ENCODE measurements at places on chromosomes 4 and X.

DNA sequence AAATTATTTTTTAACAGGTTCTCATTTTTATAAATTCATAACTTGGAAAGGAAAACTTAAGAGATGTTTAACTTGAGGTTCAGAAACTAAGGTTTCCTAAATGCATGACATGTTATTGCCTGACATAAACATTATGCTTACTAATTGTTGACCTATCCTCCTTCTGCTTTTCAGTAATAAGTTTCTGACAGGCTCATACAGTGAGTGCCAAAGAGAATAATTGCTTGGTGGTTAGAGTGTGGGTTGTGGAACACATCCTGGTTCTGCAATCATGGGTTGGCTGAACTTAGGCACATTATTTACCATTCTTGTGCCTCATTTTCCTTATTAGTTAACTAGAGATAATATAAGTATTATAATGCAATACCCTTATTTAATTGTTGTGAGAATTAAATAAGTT lies 56.5 kb downstream of the BMPR1B start:
- peaks cover 4% of the 10 kb centered on the region for H3K27me3 ChIP-seq
- no peaks in the 10 kb centered on the region for H3K36me3 ChIP-seq
- DNase-seq = no peak
- no peak overlapping the region for H3K27ac ChIP-seq
- no peaks in the 10 kb centered on the region for H3K4me1 ChIP-seq

- H3K27me3 ChIP-seq = no peaks in the 10 kb centered on the region
- H3K4me1 ChIP-seq = no peaks in the 10 kb centered on the region
- no peaks in the 10 kb centered on the region for H3K36me3 ChIP-seq
- no peak overlapping the region for H3K27ac ChIP-seq
- DNase-seq = no peak
These were observed 214.0 kb upstream of the NHS start for GRCh38 chrX:17160975-17161374.

GRCh38 chrX:54891573-54891972 lies 29.1 kb upstream of the TRO start:
- no peaks in the 10 kb centered on the region for H3K27me3 ChIP-seq
- peak; percentile 27 for DNase-seq
- H3K36me3 ChIP-seq = no peaks in the 10 kb centered on the region
- H3K27ac ChIP-seq = no peak overlapping the region

GRCh38 chr4:6674500-6675149 lies 19.1 kb upstream of the S100P start:
- H3K36me3 ChIP-seq = peaks cover 25% of the 10 kb centered on the region
- H3K4me1 ChIP-seq = peaks cover 45% of the 10 kb centered on the region
- peak; percentile 62 for DNase-seq

DNA sequence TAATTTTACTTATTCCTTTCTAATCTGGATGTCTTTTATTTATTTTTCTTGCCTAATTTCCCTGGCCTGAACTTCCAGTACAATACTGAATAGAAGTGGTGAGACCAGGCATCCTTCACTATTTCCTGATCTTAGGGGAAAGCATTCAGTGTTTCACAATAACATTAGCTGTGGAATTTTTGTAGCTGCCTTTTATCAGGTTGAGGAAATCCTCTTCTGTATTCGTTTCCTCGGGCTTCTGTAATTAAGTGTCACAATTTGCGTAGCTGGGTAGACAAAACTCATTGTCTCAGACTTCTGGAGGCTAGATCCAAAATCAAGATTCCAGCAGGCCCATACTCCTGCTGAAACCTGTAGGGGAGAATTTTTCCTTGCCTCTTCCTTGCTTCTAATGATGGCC lies 598.4 kb upstream of the FTHL17 start:
- no peaks in the 10 kb centered on the region for H3K4me1 ChIP-seq
- H3K36me3 ChIP-seq = no peaks in the 10 kb centered on the region
- no peak for DNase-seq
- no peak overlapping the region for H3K4me3 ChIP-seq
- no peak overlapping the region for H3K27ac ChIP-seq
- no peaks in the 10 kb centered on the region for H3K27me3 ChIP-seq

DNA sequence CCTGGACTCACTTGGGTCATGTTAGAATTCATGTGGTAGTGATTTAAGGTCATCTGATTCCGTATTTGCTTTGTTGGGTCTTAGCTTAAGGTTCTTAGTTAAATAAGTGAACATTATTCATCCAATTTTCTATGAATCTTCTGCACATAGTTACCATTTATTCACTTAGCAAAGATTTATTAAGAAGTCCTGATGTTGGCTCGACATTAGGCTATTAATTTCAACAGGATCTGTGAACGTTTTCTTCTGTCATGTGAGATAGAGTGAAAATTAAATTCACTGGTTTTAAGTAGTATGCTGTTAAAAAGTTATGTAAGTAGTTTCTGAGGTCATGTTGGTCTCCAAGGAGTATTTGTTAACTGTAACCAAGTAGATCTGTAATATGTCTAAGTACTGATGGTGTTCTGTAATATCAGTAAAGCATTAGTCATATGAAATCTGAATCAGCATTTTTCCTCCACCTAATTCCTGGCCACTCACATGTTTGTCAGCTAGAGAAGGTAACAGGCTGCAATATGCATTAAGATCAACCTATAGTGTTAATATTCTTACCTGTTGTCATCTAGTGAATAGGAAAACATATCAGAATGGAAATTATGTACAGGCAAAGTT lies 155.6 kb downstream of the PCDH7 start:
- H3K4me3 ChIP-seq = no peak overlapping the region
- H3K27me3 ChIP-seq = no peaks in the 10 kb centered on the region
- no peak overlapping the region for H3K27ac ChIP-seq
- no peak for DNase-seq
- no peaks in the 10 kb centered on the region for H3K4me1 ChIP-seq

GRCh38 chr4:183333202-183333601 lies 11.0 kb upstream of the CLDN24 start:
- H3K27me3 ChIP-seq = peaks cover 18% of the 10 kb centered on the region
- H3K36me3 ChIP-seq = no peaks in the 10 kb centered on the region
- H3K4me3 ChIP-seq = no peak overlapping the region
- DNase-seq = no peak
- no peak overlapping the region for H3K27ac ChIP-seq
- H3K4me1 ChIP-seq = no peaks in the 10 kb centered on the region

DNA sequence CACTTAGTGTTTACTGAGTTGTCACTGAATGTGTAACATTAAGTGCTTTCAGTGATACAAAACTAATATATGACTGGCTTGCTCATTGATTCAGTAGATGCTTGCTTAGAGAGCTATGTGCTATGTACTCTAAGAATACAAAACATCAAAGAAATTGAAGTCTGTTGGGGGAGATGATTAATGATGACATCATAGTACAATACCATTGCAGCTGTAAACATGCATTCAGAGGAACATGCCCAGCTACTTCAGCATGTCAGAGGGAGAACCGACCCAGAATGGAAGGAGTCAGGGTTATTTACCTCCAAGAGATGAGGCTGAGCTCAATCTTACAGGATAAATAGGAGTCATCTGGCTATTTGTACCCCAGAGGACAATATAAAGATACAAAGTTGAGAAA lies 290.8 kb downstream of the TENM3 start:
- H3K27me3 ChIP-seq = no peaks in the 10 kb centered on the region
- no peaks in the 10 kb centered on the region for H3K36me3 ChIP-seq
- H3K4me3 ChIP-seq = no peak overlapping the region
- no peaks in the 10 kb centered on the region for H3K4me1 ChIP-seq

DNA sequence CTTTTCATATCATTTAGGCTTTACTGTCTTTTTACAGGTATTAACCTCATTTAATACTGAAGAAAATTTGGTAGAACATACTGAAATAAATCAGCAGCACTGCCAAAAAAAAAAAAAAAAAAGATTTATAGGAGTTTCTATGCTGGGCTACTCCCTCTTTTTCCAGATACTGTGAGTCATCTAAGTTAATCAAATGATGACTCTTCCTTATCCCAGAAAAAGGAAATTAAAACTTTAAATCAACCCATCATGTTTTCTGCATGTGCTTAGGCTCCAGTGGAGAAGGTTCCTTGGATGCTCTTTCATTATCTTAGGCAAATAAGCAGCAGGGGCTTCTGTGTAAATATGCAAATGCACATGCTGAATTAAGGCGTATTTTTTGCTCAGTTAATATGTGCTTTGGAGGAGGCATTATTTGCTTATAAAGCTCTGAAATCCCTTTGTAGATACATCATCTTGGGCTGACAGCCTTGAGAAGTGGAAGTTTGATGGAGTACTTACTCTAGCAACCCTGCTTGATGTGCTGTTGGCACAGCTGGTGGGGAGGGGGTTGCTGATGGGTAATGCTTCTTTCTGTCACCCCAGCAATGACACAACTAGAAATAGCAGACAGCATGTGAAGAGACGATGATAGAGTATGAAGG lies 136.1 kb downstream of the C4orf33 start:
- no peaks in the 10 kb centered on the region for H3K4me1 ChIP-seq
- DNase-seq = no peak
- no peak overlapping the region for H3K27ac ChIP-seq

- H3K4me3 ChIP-seq = no peak overlapping the region
- no peak overlapping the region for H3K27ac ChIP-seq
- no peaks in the 10 kb centered on the region for H3K27me3 ChIP-seq
These were observed 149.2 kb downstream of the SPATA18 start for GRCh38 chr4:52200339-52200725.

DNA sequence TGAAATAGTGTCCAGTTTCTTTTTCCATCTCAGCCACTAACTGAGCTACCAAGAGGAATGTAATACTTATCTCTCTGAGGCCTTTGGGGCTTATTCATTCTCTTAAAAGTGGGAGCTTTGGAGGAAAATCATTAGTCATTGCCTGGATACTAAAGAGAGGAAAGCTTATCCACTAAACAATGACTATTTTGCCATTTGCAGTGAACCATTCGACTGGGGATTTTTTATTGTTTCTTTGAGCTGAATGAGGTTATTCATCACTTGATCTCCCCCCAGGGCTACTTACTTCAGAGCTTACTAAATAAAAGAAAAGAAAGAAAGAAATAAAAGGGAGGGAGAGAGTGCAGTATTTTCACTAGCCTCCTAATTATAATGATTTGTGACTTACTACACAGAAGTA lies 1329.5 kb upstream of the TENM3 start:
- no peak for DNase-seq
- H3K4me3 ChIP-seq = no peak overlapping the region
- no peaks in the 10 kb centered on the region for H3K27me3 ChIP-seq
- no peak overlapping the region for H3K27ac ChIP-seq
- H3K36me3 ChIP-seq = no peaks in the 10 kb centered on the region

GRCh38 chr4:161949946-161950725 lies 213.7 kb downstream of the FSTL5 start:
- DNase-seq = no peak
- H3K4me3 ChIP-seq = no peak overlapping the region
- no peaks in the 10 kb centered on the region for H3K4me1 ChIP-seq
- no peak overlapping the region for H3K27ac ChIP-seq

GRCh38 chrX:130091980-130092522 lies 18.2 kb downstream of the ELF4 start:
- H3K4me1 ChIP-seq = peaks cover 91% of the 10 kb centered on the region
- peak overlapping the region; percentile 78 for H3K27ac ChIP-seq
- H3K4me3 ChIP-seq = peak overlapping the region; percentile 49

DNA sequence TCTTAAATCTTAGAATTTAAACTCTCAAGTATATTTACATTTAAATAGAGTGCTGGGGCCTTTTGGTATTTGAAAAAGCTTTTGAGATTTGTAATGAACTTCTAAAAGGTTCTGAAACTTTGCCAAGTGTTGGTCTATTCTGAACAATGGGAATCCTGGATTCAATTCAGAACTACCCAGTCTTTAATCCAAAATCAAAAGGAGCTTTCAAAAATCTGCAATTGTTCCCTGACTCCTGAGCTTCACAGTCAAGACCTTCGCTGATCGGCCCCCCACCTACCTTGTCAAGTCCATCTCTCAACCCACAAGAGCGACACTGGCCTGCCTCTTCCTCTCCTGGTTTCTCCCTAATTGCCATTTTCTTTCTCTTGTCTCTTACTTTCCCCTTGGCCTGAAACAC lies 666.1 kb upstream of the BOD1L1 start:
- no peaks in the 10 kb centered on the region for H3K36me3 ChIP-seq
- H3K4me1 ChIP-seq = no peaks in the 10 kb centered on the region
- no peak overlapping the region for H3K27ac ChIP-seq
- DNase-seq = no peak

GRCh38 chrX:11789809-11790208 lies 31.8 kb downstream of the MSL3 start:
- no peak overlapping the region for H3K4me3 ChIP-seq
- no peak overlapping the region for H3K27ac ChIP-seq
- H3K36me3 ChIP-seq = no peaks in the 10 kb centered on the region
- H3K27me3 ChIP-seq = no peaks in the 10 kb centered on the region

All from T-cell (primary cell).